Stimulated activated memory B cell treated with anti-CD40 and anti-IgM and Interleukin-4, amounts not matched to agents 10 μg/mL and 1 μg/mL and 100 μg/mL, for 72 hours (primary cell): ENCODE measurements at places on chromosomes 11 and 22.

DNA sequence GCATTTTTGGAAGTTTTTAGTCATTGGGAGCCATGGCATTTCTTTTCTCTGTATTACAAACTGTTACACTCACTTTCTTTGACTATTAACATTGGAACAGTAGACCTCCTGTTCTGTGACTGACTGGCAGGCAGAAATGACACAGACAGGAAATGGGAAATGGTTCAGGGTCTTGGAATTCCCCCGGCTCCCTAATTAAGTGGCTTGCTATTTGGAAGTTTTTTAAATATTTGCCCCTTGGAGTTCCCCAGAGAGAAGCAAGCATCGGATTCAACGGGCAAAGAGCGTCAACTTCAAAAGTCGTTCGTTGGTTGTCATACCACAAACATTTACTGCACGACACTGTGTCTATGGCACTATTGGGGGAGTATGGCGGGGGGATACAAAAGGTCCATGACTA is 1.1 kb upstream of the BIRC2 start:
- H3K36me3 ChIP-seq = peaks cover 14% of the 10 kb centered on the region
- peak overlapping the region; percentile 94 for H3K27ac ChIP-seq
- peaks cover 50% of the 10 kb centered on the region for H3K4me1 ChIP-seq
- H3K4me3 ChIP-seq = peak overlapping the region; percentile 94
- ATAC-seq = no peak

DNA sequence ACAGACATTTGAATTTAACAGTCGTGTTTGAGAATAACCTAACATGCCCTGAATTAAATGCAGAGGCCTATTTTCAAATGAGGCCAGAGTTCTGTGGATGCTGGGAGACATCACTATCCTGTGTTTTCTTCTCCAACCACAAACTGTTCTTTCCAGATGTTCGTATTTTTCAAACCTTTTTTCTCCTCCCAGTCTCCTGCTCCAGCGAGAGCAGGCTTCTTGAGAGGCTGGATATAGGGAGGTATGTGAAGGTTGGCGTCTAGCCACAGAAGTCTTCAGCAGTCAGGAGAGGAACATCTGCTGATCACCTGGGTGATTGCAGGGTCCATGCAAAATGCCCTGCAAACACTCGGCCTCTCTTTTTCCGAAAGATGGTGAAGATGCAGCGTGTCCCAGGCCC is 126.3 kb downstream of the C11orf91 start:
- H3K4me3 ChIP-seq = no peak overlapping the region
- H3K27me3 ChIP-seq = no peaks in the 10 kb centered on the region
- no peaks in the 10 kb centered on the region for H3K36me3 ChIP-seq
- ATAC-seq = no peak
- no peaks in the 10 kb centered on the region for H3K4me1 ChIP-seq

DNA sequence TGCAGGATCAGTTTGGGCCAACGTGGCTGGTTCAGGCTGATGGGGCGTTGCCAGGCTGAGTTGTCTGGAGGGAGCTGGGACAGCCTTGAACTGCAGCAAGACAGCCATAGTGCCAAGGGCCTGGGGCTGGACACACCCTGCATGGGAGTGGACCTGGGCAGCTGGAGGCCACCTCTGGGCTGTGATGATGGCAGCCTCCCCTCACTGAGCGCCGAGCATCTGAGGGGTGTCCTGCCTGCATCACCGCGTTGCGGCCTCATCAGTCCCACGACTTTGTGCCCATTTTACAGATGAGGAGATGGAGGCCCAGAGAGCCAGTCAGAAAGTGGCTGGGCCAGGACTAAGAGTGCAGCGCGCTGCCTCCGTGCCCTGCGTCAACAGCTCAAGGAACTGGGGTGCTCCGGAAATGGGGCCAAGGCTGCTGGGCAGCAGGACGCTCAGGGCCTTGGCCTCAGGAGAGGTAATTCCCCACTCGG is 590 bp upstream of the TSPO start:
- peak overlapping the region; percentile 29 for H3K27ac ChIP-seq
- ATAC-seq = no peak
- peak overlapping the region; percentile 80 for H3K4me3 ChIP-seq
- no peaks in the 10 kb centered on the region for H3K36me3 ChIP-seq
- peaks cover 78% of the 10 kb centered on the region for H3K4me1 ChIP-seq
- peaks cover 9% of the 10 kb centered on the region for H3K27me3 ChIP-seq

DNA sequence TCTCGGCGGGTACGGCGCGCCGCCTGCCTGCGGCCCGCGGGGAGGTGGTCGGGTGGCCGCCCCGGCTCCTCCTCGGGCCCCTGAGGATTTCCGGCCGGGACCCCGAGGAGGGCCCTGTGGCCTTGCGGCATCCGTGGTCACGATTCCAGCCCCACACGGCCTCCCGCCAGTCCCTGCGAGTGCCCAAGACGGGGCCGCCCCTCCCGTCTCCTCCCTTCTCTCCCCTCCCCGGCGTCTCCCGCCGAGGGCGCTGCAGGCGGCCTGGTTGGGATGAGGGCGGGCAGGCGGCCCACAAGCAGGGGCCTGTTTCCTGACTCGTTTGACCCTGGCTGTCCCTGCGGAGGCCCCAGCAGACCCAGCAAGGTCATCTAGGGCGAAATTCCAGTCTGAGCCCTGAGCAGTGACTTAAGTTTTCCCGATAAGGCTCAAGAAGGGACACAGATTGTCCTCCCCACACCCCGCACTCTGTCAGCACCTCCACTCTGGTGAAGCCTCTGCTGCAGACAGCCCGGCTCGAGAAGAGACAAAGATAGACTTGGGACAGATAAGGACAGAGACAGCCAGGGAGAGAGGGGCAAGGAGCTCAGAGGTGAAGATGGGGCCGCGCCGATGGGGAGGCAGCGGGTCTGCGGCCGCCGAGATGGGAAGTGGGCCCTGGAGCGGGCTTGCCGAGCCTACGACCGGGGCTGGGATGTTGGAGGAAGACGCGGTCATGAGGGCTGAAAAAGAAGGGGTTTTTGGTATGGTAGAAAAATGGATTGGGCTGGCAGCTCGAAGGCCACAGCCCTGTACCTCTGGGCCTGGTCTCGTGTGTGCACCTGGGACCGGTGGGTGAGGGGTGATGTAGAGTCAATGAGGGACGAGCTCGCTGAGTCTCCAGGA is 95.0 kb downstream of the SWAP70 start:
- H3K36me3 ChIP-seq = peaks cover 8% of the 10 kb centered on the region
- peak overlapping the region; percentile 96 for H3K27ac ChIP-seq
- peaks cover 86% of the 10 kb centered on the region for H3K4me1 ChIP-seq
- H3K27me3 ChIP-seq = no peaks in the 10 kb centered on the region
- H3K4me3 ChIP-seq = peak overlapping the region; percentile 86

DNA sequence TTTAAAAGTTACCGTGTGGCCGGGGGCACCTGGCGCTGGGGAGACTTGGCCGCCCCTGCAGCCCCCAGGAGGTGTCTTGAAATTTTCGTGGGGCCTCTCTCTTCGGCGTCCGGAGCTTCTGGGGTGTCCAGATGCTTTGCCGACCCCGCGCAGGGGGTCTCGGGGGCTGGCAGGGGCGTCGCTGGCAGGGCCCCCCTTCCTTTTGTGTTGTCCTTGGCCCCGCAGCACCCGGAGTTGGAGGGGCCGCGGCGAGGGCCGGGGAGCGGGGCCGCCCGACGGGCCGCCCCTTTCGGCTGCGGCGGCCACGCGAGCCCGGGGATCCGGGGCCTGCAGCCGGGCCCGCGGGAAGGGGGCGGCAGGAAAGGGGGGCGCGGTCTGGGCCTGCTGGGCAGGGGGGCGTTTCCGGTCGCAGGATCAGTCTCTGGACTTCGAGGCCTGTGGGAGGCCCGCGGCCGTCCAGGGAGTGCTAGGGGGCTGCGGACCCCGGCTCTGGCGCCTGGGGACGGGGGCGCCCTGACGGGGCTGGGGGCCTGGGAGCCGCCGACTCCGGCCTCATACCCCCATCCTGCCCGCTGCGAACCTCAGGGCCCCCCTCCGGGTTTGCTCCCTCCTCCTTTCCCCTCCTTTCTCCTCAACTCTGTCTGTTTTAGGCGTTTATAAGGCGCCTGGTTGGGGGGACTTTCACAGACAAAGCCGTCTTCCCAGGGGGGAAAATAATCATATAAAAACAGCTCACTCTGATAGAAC is 869 bp downstream of the ZC3H7B start:
- no peaks in the 10 kb centered on the region for H3K27me3 ChIP-seq
- H3K4me3 ChIP-seq = peak overlapping the region; percentile 78
- peaks cover 6% of the 10 kb centered on the region for H3K36me3 ChIP-seq
- peak overlapping the region; percentile 74 for H3K27ac ChIP-seq
- peak; percentile 9 for ATAC-seq
- peaks cover 30% of the 10 kb centered on the region for H3K4me1 ChIP-seq

DNA sequence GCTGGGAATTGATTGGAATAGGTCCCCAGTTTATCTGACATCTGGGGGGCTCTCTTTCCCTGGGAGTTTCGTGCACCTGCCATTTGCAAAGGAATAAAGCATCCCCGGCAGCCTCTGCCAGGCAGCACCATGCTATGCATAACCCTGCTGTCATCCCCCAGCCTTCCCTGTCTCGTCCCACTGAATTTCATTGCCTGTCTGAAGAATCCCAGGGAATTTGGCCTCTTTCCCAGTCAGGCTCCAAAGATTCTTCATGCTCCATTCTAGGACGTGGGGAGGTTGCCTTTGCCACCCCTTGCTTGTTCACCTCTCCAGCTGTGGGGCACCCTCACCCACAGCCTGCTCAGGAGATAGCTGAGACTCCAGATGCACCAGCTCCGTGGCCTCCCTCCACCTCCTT is 195.1 kb upstream of the TBCEL start:
- no peak overlapping the region for H3K27ac ChIP-seq
- no peak overlapping the region for H3K4me3 ChIP-seq
- H3K27me3 ChIP-seq = peaks cover 56% of the 10 kb centered on the region
- ATAC-seq = no peak
- no peaks in the 10 kb centered on the region for H3K36me3 ChIP-seq

DNA sequence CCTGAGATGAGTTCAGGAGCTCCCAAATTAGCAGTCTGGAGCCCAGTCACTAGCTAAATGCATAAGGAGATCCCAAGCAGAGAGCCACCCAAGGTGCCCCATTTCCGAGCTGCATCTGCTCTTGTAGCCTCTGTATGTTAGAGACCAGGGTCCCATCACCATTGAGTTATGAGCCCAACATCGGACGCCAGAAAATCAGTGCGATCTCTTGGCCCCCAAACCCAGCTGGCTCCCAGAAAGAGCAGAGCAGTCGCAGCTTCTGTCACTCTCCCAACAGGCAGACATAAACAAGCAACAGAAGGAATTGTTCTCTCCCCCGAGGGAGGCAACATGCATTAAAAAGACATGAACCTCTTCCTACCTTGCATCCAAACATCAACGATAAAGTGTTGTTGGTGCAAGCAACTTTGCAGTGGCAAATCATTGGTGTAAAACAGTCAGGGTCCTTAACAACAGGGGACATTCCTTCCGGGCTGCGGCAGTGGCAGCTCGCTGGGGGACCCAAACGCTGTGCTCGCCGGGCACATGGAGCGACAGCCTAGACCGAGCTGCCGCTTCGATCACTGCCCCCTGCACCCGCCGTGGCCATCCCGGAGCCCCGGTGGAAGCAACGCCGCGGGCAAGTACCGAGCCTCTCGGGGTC is 907.1 kb downstream of the DLG2 start:
- ATAC-seq = peak; percentile 19
- no peak overlapping the region for H3K27ac ChIP-seq
- H3K27me3 ChIP-seq = peaks cover 34% of the 10 kb centered on the region
- H3K4me1 ChIP-seq = peaks cover 10% of the 10 kb centered on the region
- H3K36me3 ChIP-seq = no peaks in the 10 kb centered on the region

DNA sequence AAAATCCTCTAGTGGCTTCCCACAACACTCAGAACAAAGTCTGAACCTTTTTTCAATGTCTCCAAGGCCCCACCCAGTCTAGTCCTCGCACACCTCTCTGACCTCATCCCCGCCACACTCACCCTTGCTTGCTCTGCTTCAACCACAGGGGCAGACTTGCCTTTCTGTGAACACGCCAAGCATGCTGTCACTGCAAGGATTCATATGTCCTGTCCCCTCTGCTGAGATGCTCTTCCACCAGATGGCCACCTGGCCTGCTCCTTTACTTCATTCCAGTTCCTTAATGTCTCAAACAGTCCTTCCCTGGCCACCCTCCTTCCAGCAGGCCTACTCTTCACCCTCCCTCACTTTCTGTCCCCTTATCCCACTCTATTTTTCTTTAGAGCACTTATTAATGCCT is 60.6 kb upstream of the ARHGAP20 start:
- no peak overlapping the region for H3K4me3 ChIP-seq
- no peak overlapping the region for H3K27ac ChIP-seq
- H3K36me3 ChIP-seq = no peaks in the 10 kb centered on the region
- H3K27me3 ChIP-seq = peaks cover 4% of the 10 kb centered on the region

DNA sequence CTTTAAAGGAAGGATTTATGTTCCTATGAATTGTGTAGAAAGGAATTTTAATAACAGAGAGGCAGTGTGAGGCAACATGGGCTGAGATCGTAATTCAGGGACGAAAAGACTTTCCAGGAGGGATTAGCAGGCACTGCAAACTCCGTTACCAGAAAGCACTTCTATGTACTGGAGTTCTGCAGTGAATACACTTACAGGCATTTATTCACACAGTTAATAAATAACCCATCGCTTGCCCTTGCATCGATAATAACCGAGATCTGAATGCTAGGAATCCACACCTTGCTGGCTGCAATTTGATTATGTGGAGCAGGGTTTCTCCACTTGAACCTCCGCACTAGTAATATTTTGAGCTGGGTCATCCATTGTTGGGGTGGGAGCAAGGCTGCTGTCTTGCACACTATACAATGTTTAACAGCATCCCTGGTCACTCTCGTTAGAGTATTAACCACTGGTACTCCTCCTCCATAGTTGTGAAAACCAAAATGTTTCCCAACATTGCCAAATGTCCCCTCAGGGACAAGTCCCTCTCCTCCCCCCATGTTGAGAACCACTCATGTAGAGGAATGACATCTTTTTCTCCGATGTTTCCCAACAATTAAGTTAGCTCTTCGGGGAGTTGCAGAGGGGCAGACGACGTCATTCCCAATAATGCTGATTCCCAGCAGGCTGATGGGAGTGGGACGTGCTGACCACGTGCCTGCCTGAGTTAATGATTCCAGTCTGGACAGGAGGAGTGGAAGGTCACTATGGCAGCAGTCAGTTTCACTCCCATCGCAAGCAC is 99.5 kb downstream of the SNX19 start:
- peaks cover 13% of the 10 kb centered on the region for H3K27me3 ChIP-seq
- no peaks in the 10 kb centered on the region for H3K36me3 ChIP-seq
- H3K4me3 ChIP-seq = no peak overlapping the region
- H3K27ac ChIP-seq = no peak overlapping the region
- H3K4me1 ChIP-seq = no peaks in the 10 kb centered on the region
- no peak for ATAC-seq
